ENCODE measurements at places on chromosomes 11 and 22.

GRCh38 chr11:8383227-8383626, 119.5 kb upstream of the LMO1 start:
- DNase-seq = no peak

GRCh38 chr11:115653926-115654325, 149.7 kb upstream of the CADM1 start:
- DNase-seq = no peak

DNA sequence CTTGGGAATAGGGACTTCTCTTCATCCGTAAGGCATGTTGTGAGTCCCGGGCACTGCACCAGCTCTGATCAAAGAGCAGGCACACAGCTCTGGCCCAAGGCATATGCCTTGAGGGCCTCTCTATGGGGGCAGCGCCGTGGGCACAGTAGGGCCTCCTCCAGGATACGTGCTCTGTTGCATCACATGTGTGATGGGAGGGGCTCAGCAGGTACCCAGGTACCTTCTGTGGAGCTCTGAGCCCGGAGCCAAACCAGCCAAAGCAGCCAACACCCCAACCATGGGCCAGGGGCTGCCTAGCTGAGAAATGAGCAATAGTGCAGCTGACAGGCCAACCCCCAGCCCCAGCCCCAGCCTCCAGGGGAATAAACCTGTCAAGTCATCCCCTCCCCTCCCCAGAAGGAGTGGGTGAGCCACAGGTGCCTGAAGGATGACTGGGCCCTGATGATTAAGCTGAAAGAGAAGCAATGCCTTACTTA, 79.7 kb upstream of the SHISAL1 start:
- no peak for DNase-seq

DNA sequence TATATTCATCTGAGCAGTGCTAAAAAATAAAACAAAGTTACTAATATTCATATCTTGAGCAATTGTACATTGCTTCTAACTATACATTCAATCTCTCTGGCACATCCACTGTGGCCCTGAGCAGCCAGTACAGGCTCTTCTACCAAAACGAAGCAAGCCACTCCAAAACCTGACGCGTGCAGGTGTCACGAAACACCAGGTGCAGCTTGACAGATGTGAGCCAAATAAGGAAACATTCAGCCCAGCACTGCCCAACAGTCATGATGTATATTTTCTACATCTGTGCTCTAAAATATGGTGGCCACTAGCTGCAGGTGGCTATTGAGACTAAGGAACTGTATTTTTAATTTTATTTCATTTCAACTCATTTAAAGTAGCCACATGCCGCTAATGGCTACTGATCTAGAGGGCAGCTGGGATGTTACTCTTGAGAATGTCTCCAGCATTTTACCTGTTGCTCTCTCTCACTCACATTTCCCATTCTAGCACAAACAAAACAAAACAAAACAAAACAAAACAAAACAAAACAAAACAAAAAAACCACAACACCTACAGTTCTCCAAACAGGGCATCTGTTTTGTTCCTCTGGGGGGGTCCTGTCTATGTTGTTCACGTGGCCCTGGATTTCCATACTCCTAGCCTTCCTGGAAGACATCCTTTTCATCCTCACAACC, 77.7 kb downstream of the LARGE1 start:
- DNase-seq = no peak

GRCh38 chr11:111977146-111978027, 40.2 kb downstream of the DIXDC1 start:
- peak; percentile 12 for DNase-seq
